Activated T-cell treated with anti-CD3 and anti-CD28 coated beads, Interleukin-2, amount 50 U/mL, for 24 hours (primary cell): ENCODE measurements at places on chromosomes 7 and 10.

- H3K4me1 ChIP-seq, result peaks cover 11% of the 10 kb centered on the region
- DNase-seq, result no peak
- peak overlapping the region; percentile 82 for H3K27ac ChIP-seq
- no peak overlapping the region for H3K4me3 ChIP-seq
- peaks cover 82% of the 10 kb centered on the region for H3K36me3 ChIP-seq
Measured at GRCh38 chr7:44965937-44966730, 12.7 kb downstream of the MYO1G start.

- no peak for DNase-seq
- no peak overlapping the region for H3K27ac ChIP-seq
- H3K36me3 ChIP-seq, result no peaks in the 10 kb centered on the region
- no peak overlapping the region for H3K4me3 ChIP-seq
Measured at GRCh38 chr7:26147030-26147429, 5.0 kb upstream of the NFE2L3 start.

DNA sequence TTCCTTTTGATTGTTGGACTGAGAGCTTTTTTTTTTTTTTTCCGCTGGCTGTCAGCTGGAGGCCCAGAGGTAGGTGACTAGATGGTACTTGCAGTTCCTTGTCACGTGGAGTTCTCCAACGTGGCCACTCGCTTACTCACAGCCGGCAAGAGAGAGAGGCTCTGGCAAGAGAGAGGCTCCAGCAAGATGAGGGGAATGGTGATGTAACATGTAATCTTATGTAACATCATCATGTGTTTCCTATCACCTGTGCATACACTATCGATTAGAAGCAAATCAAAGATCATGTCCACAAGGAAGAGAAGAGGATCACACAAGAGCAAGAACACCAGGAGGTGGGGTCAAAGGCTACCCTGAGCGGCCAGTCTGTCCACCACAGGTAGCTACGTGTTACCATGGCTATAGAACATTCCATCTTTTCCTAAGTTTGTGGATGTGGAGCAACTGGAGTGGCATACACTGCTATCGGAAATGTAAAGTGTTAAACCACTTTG, 4.0 kb upstream of the BORCS7 start:
- no peaks in the 10 kb centered on the region for H3K27me3 ChIP-seq
- H3K4me1 ChIP-seq, result peaks cover 4% of the 10 kb centered on the region
- DNase-seq, result no peak
- no peak overlapping the region for H3K27ac ChIP-seq
- H3K4me3 ChIP-seq, result no peak overlapping the region

DNA sequence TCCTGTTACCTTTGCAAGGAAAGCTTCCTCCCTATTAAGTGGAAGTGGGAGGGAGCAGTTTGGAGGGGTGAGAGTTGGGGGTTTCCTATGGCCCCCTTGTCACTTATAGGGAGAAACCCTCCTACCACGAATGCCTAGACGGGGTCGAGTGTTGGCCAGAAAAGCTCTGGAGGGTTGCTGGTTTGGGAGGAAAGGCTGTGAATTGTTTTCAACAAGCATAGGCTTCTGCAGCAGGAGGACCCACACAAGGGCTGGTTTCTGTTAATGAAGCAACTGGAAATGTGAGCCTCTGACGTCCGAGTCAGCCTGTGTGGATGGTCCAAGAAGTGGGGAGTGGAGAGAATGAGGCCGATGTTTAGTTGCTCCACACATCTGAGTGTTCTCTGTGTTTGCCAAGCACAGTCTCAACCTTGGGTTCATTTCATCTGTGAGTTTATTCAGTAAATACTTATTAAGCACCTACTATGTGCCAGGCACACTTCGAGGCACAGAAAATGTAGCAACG, 37.3 kb upstream of the LEP start:
- H3K4me1 ChIP-seq, result peaks cover 10% of the 10 kb centered on the region
- no peaks in the 10 kb centered on the region for H3K36me3 ChIP-seq
- no peak overlapping the region for H3K27ac ChIP-seq
- no peak overlapping the region for H3K4me3 ChIP-seq
- peaks cover 54% of the 10 kb centered on the region for H3K27me3 ChIP-seq

DNA sequence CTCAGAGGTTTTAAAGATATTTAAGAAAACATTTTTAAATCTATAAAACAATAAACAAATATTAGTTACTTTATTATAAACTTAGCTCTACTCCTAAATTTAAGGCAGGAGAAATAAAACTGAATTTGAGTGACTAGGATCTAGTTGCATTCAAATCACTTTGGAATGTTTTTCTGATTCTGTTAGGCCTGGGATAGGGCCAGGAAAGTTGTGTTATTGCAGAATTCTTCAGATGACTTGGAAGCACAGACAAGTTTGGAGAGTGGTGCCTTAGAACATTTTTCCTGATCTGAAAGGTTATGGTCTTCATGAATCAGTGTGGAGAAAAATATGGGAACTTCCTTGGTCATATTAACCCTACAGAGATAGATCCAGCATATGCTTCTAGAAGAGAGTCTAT, 15.6 kb upstream of the SLC25A13 start:
- H3K36me3 ChIP-seq, result no peaks in the 10 kb centered on the region
- H3K27ac ChIP-seq, result no peak overlapping the region
- no peak overlapping the region for H3K4me3 ChIP-seq
- peaks cover 24% of the 10 kb centered on the region for H3K27me3 ChIP-seq
- DNase-seq, result no peak
- H3K4me1 ChIP-seq, result no peaks in the 10 kb centered on the region

- no peak for DNase-seq
- no peak overlapping the region for H3K27ac ChIP-seq
- peaks cover 11% of the 10 kb centered on the region for H3K27me3 ChIP-seq
- no peak overlapping the region for H3K4me3 ChIP-seq
- H3K36me3 ChIP-seq, result no peaks in the 10 kb centered on the region
Measured at GRCh38 chr10:122642726-122643605, 56.7 kb downstream of the C10orf120 start.

- no peak overlapping the region for H3K27ac ChIP-seq
- H3K36me3 ChIP-seq, result no peaks in the 10 kb centered on the region
- H3K4me3 ChIP-seq, result no peak overlapping the region
- DNase-seq, result peak; percentile 82
- no peaks in the 10 kb centered on the region for H3K4me1 ChIP-seq
Measured at GRCh38 chr7:129210256-129210988, 14.4 kb upstream of the AHCYL2 start.

DNA sequence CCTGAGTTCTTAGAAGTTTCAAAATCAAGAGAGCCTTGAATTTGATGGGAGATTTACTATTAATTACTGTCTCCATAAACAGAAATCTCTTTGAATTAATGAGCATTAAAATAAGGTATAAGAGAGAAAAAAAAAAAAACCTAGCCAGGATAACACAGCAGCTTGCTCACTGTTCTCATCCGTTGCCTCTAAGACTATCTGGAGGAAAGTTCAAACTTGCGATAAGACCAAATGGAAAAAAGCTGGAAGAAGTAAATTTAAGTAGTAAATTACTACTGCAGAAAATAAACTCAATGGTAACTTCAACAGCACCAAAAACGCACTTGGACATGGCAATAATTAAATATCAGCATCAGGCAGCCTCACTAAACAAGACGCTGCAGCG, 36.7 kb downstream of the GNA12 start:
- H3K4me3 ChIP-seq, result no peak overlapping the region
- H3K4me1 ChIP-seq, result peaks cover 30% of the 10 kb centered on the region

GRCh38 chr10:67785098-67785497, 52.9 kb downstream of the DNAJC12 start:
- H3K27me3 ChIP-seq, result no peaks in the 10 kb centered on the region
- H3K4me1 ChIP-seq, result peaks cover 28% of the 10 kb centered on the region
- H3K36me3 ChIP-seq, result no peaks in the 10 kb centered on the region
- no peak overlapping the region for H3K4me3 ChIP-seq
- H3K27ac ChIP-seq, result no peak overlapping the region
- DNase-seq, result no peak

- no peaks in the 10 kb centered on the region for H3K36me3 ChIP-seq
- H3K4me1 ChIP-seq, result peaks cover 14% of the 10 kb centered on the region
- DNase-seq, result no peak
Measured at GRCh38 chr10:133235932-133236331, 1.7 kb upstream of the VENTX start.

DNA sequence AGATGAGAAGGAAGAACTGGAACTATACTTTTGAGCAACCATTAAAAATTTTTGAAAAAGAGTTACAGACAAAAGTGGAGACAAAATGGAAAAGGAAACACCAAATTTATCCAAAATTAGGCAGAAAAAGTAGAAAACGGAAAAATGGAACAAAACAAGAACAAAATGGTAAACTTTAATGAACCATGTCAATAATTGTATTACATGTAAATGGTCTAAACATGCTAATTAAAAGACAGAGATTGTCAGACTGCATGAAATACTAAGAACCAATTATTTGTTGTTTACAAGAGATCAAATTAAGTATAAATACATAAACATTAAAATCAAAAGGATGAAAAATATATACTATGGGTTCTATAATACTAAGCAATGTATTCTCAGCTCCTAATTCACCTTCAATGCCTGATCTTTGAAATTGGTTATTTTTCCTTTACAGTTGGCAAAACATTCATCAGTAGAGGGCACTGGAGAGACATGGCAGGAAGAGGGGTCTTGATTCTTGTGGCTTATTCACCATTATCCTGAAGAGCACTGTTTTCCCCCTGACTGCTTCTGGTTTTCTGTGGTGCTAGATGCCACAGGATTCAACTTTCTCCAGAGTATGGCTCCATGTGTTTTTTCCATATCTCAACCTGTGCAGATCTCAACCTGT, 124.9 kb downstream of the ELFN1 start:
- H3K27me3 ChIP-seq, result peaks cover 5% of the 10 kb centered on the region
- H3K27ac ChIP-seq, result no peak overlapping the region
- H3K36me3 ChIP-seq, result no peaks in the 10 kb centered on the region
- H3K4me1 ChIP-seq, result no peaks in the 10 kb centered on the region
- no peak for DNase-seq
- no peak overlapping the region for H3K4me3 ChIP-seq

GRCh38 chr7:27243340-27244163, 950 bp downstream of the EVX1 start:
- H3K27ac ChIP-seq, result peak overlapping the region; percentile 67
- no peaks in the 10 kb centered on the region for H3K36me3 ChIP-seq
- H3K27me3 ChIP-seq, result peaks cover 94% of the 10 kb centered on the region
- peaks cover 35% of the 10 kb centered on the region for H3K4me1 ChIP-seq
- H3K4me3 ChIP-seq, result peak overlapping the region; percentile 31

DNA sequence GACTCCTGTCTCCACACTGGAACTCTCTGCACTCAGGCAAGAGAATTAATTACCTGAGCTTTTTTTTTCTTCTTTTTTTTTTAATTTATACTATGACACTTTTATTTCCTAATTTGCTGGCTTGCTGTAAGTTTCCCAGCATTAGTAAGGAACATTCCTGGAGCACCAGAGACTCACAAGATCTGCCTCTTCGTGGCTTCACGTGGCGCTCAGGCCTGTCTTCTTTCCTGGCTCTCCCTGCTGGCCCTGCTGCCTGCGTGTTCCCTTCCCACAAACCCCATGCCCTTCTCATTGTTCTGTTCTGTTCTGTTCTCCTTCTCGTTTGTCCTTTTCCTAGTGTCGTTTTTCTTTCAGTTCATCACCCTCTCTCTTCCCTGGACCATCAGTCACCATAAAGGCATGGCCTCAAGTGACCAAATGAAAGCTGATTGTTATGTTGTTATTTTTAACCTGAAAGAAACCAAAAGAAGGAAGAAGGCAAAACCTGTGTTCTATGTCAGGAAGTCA, 591.6 kb upstream of the PFKP start:
- H3K27ac ChIP-seq, result no peak overlapping the region
- no peaks in the 10 kb centered on the region for H3K36me3 ChIP-seq
- no peak overlapping the region for H3K4me3 ChIP-seq
- no peak for DNase-seq

- peaks cover 7% of the 10 kb centered on the region for H3K36me3 ChIP-seq
- no peak for DNase-seq
- H3K27ac ChIP-seq, result no peak overlapping the region
- no peaks in the 10 kb centered on the region for H3K27me3 ChIP-seq
- no peak overlapping the region for H3K4me3 ChIP-seq
Measured at GRCh38 chr10:112643600-112644264, 196.7 kb downstream of the VTI1A start.

- no peak for DNase-seq
- H3K27me3 ChIP-seq, result peaks cover 25% of the 10 kb centered on the region
- peaks cover 2% of the 10 kb centered on the region for H3K4me1 ChIP-seq
- H3K27ac ChIP-seq, result no peak overlapping the region
Measured at GRCh38 chr10:122279725-122280141, 8.6 kb downstream of the BTBD16 start.

GRCh38 chr7:102892631-102893278, 20.0 kb upstream of the LRRC17 start:
- no peak overlapping the region for H3K27ac ChIP-seq
- DNase-seq, result no peak
- no peaks in the 10 kb centered on the region for H3K27me3 ChIP-seq
- H3K4me1 ChIP-seq, result no peaks in the 10 kb centered on the region
